ENCODE measurements at places on chromosomes 16 and 17.

DNA sequence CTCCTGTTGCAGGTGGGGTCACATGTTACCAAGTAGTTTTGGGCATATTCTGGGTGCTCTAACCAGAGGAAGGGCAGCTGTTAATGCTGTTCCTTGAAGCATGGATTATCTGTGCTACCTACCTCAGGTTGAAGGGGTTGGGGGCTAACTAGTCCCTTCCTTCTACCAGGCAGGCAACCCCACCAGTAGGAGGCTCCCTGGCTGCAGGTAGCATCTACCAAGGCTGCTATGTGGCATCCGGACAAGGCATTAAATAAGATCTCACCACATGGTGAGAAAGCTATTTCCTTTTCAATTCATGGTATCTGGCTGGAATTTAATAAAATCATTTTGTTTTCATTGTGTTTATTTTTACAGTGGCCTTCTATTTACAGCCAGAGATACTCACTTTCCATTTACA, 62.5 kb downstream of the CACNG3 start:
- no peak for DNase-seq

DNA sequence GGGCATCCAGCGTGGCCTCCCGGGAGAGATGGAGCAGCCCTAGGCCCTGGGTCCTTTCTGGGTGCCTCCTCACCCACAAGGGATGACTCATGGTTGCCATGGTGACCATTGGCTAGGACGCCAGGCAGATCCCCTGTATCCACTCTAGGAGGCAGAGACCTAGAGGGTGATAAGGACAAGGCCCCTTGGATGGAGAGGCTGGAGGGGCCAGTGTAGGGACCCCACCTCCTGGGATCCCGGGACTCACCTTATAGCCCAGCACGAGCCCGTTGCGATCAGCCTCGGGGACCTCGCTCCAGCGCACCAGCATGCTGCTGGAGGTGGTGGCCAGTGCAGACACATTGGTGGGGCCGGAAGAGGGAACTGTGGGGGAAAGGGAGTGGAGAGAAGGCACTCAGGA, 82.2 kb upstream of the CDC42EP4 start:
- DNase-seq: no peak

DNA sequence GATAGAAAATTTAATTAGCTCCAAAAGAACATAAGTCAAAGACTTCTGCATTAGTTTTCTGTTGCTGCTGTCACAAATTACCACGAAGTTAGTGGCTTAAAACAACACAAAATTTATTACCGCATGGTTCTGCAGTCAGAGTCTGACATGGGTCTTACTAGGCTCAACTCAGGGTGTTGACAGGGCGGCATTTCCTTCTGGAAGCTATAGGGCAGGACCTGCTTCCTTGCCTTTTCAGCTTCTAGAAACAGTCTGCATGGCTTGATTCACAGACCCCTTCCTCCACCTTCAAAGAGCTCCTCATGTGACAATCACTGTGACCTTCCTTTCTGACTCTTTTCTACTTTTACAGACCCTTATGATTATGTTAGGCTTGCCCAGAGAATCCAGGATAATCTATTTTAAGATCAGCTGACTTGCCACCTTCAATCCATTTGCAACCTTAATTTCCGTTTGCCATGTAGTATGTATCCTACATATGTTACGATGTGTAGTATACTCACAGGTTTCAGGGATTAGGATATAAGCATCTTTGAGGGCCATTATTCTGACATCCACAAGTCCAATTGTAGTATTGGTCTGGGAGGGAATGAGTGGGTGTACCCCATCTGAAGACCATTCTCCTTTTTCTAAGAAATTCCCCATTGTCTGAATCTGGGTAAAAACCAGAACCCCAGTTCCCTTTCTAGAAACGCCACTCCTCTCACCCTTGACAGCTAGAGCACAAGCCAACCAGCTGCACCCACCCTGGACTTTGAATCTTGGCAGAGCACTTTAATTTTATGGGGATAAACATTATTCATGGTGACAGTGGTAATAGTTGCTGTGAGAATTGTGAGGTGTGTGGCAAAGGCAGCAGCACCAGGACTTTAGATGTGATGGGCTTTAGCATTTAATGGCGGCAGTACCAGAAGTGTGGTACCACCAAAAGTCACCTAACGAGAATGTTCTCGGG, 265.5 kb downstream of the KCNJ2 start:
- DNase-seq: no peak

DNA sequence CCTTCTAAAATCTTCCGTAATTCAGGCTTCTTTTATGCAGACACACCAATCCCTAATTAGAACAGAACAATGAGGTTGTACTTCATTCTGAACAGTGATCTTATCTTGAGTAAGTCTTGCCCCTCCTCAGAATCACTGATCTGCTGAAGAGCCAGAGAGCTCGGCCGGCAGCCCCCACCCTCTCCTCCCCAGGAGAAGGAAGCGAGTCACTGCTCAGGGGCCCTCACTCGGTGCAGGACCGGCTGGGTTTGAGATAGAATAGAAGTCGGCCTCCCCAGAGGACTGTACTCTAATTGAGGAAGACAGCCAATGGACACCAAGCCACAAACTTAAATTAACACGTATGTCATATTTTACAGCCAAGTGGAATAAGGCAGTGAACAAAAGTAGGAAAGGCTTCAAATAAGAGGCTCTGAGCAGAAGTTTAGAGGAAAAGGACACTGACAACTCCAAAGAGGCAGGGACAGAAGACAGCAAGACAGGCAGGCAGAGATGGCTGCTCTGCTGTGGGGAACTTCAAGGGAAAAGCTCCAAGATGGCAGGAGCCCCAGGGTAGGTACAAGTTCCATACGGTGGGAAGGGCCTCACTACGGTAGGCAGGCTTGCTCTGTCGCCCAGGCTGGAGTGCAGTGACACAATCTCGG, 18.6 kb downstream of the CREBBP start:
- DNase-seq: no peak

GRCh38 chr16:89140981-89141883, 30.3 kb upstream of the CDH15 start:
- DNase-seq: no peak

- no peak for DNase-seq
Observed at GRCh38 chr17:79625706-79626105, 14.9 kb upstream of the RBFOX3 start.

GRCh38 chr17:57860414-57860999, 10.7 kb upstream of the MRPS23 start:
- DNase-seq: no peak

DNA sequence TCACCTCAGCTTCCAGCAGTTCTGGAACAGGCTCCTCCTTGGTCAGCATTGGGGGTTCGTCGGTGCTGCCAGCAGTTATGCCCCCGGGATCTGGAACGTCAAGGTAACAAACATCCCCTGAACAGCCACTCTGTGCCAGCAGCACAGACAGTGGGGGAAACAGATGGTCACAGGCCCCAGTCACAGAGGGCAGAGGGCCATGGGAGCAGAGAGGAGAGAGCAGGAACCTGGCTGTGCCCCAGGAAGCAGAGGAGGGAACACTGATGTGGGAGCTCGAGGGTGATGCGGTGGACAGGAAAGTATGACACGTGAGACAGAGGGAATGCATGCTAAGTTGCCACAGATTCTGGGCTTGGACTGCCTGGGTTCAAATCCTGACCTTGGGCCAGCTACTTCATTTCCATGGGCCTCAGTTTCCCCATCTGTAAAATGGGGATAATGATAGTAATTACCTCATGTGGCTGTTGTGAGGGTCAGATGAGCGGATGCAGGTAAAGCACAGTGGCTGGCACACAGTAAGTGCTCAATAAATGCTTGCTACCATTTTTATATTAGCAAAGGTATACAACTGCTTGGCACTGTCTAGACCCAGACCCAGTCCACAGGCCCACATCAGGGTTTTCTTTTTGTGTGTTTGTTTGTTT, 4.9 kb downstream of the BCL7C start:
- no peak for DNase-seq

DNA sequence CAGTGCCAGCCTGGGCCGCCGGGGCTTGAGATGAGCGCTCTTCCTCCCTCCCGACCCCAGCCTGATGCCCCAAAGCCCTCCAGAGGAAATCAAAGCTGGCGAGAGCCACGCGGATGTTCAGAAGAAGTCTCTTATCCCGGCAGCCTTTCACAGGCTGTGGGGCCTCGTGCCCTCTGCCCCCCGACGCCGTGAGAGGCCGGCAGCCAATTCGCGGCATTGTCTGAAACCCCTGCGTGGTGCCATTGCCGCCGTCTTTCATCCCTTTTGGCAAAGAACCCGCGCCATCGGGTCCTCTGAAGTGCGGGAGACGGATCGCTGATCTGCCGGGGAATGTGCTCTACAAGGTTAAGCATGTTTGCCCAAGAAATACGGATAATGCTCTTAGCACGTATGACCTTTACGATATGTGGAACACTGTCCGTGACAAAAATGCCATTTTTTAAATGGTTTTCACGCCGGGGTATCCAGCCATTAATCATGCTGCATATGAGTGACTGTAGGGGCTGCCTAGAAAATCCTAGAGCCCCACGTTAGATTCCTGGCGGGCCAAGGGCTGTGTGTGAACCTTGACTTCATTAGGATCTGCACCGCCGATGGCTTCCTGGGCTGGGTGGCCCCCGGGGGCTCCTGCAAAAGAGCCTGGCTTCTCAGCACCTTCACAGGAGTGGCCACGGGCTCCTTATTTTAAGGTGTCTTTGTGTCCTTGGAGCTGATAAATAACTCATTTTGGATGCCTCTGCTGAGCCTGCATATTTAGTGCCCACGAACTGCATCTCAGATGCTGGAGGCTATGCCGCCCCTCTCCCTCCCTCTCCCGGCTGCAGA, 165.1 kb upstream of the TNRC6C start:
- no peak for DNase-seq

DNA sequence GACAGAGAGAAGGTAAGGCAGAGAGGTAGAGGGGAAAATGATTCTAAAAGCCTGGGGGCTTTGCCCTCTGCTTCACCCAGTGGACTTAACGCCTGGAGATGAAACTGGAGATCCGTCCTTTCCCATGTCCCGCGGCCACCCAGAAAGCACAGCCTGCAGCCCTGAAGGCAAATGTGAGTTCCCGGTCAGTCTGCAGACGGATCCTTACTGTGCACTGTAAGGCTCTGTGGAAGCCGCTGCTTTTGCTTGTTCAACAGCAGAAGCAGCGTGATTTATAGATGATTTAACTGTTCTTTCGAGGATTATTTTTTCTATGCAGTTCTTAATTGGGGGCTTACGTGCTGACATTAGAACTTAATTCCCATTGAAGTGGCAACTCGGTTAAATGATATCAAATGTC, 290.4 kb downstream of the FOXL1 start:
- DNase-seq: no peak

DNA sequence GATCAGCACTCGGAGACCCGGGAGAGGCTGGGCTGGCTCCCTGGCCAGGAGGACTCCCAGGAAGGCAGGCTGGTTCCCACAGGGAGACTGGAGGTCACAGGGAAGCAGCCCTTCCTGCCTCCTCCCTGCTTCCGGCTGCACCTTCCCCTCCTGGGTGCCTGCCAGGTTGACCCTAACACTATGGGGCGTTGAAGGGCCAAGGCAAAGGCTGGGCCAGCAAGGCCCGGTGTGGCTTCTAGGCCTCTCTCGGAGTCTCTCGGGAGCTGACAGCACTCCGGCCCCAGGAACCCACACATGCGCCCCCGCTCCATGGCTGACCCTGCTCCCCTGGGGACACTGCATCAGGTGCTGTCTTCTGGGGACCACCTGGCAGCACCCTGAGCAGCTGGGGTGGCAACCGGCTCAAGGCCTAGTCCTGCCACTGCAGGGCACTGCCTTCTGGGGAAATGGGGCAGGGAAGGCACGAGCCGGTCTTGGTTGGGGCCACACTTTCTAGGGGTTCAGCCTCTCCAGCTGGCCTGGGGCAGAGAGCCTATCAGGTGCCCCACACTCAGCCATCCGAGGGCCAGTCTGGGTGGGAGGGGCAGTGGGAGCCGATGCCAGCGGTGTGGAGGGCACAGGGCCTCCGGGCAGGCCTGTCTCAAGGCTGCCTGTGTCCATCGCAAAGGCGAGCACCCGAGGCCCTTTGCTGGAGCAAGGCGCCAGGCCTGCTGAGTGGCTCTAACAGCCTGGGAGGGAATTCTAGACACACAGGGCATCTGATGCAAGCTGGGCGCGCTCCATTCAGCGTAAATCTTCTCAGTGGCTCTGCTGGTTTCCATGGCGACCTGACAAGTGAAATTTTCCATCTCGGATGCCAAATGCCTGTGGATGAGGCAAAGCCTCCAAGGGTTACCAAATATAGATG, 5.6 kb upstream of the MTSS2 start:
- DNase-seq: no peak

DNA sequence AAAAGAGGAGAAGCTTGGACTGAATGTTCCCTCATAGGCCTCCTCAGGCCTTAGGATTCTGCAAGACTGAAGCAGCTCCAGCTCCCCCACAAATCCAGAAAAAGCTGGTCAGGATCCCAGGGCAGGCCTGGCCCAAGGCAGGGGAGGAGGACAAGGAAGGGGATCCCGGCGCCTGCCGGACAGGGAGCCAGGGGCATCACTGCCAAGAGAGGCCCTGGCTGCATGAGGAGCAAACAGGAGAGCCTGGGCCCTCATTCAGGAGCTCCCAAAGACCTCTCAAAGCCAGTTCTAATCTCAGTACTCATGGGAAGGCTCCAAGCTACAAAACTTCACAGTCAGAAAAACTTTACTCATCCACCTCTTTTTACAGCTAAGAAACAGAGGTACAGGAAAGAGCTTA, 67.3 kb downstream of the ZNF423 start:
- no peak for DNase-seq

- DNase-seq: no peak
Observed at GRCh38 chr16:73875996-73876690, 420.5 kb upstream of the PSMD7 start.

GRCh38 chr16:74902161-74902560, 82.8 kb downstream of the WDR59 start:
- no peak for DNase-seq
